ENCODE measurements at places on chromosomes 11 and 22.

GRCh38 chr22:32200752-32201151, 4.1 kb downstream of the RFPL2 start:
- no peak for DNase-seq

- DNase-seq, result no peak
Measured at GRCh38 chr11:47566149-47566698, 825 bp downstream of the PTPMT1 start.

DNA sequence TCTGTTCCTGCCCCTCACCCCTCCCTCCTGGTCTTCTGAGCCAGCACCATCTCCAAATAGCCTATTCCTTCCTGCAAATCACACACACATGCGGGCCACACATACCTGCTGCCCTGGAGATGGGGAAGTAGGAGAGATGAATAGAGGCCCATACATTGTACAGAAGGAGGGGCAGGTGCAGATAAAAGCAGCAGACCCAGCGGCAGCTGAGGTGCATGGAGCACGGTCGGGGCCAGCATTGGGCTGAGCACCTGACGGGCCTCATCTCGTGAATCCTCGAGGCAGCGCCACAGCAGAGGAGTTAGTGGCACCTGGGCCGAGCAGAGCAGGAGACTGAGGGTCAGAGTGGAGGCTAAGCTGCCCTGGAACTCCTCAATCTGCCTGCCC, 941.8 kb downstream of the BRD1 start:
- DNase-seq, result no peak

- no peak for DNase-seq
Measured at GRCh38 chr11:5550440-5551095, 2.2 kb upstream of the OR52H1 start.

- peak; percentile 93 for DNase-seq
Measured at GRCh38 chr11:57568330-57568766, 876 bp upstream of the UBE2L6 start.

DNA sequence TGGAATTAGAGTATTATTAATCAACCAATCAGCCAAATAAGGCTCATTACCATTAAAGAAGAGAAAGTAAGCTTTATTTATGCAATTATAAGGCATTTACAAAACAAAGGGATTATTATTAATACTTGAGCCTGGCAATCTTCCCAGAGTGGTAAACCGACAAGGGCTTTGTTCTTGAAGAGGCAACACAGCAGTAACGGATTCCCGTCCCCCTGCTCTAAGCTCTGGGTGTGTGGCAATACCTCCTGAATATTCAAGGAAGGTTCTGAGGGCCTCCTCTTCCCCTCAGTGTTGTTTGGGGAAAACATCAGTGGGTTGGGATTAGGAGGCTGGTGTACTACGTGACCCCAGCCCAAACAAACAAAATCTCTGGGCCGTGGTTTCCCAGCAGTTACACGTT, 176.5 kb downstream of the TENM4 start:
- DNase-seq, result no peak

- DNase-seq, result no peak
Measured at GRCh38 chr11:103499710-103500340, 390.6 kb downstream of the DYNC2H1 start.

GRCh38 chr11:95360377-95361075, 129.5 kb upstream of the SESN3 start:
- DNase-seq, result no peak

DNA sequence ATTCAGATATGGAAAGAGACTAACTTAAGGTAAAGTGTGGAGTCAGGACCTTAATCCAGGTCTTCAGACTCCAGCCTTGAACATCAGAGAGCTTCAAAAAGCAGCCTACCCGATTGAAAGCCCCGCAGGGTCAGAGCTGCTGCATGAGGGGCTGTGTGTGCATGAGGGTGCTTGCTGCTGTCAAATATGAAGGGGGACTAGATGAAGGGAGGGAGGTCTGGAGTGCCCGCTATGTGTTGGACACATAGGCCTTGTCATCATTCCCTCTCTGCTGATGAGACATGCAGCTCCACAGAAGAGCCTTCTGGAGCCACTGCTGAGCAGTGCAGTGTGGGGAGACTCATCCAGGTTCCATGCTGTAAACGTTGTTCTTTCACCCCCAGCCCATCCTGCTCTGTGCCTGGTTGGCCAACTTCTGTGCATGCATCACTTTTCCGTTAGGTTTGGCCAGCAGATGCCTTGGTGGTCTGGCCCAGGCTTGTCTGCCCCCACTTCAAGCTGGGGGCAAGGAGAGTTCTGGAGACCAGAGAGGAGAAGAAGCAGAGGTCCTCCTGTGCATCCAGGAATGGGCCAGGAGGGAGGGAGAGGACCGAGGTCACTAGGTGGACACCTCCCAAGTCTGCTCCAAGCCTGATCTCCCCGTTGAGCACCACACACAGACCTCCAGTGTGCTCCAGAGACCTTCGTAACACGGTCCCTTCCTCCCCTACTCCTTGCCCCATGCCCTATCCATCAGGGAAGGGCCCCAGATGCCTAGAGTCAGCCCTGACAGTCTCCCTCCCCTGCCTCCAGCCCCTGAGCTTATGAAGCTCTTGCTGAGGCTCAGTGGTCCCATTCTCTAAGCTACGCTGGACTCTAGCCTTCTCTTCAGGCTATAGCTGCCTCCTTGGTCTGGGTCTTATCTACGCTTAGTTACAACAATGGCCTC, 32.0 kb downstream of the LRRC32 start:
- DNase-seq, result no peak

- DNase-seq, result no peak
Measured at GRCh38 chr11:11036848-11037732, 179.2 kb upstream of the ZBED5 start.

- DNase-seq, result no peak
Measured at GRCh38 chr11:74276581-74276980, 34.9 kb downstream of the P4HA3 start.

GRCh38 chr11:86558841-86559240, 113.6 kb downstream of the ME3 start:
- no peak for DNase-seq

GRCh38 chr11:1371836-1372465, 17.8 kb upstream of the BRSK2 start:
- no peak for DNase-seq

DNA sequence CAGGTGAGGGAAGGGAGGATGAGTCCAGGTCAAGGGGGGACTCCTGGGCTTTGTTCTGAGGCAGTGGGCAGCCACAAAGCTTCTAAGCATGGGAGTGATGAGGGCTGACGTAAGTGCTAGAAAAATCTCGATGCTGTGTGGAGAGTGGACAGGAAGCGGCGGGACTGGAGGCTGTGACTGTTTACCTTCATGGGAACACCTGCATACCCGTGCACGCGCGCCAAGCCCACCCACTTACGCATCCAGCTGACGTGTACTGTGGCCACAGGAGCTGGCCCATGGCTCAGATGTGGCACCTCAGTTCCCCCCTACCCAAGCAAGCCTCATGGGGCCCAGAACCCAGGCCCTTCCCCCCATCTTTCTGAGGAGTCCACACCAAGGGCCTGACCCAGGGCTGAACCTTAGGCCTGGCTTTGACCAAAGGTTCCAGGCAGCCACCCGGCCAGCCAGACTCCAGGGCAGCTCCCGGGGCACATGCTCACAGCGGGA, 14.0 kb downstream of the MYRF start:
- DNase-seq, result no peak

GRCh38 chr22:29069463-29069862, 3.4 kb upstream of the KREMEN1 start:
- DNase-seq, result no peak

GRCh38 chr22:40423310-40423688, 52.9 kb downstream of the SGSM3 start:
- DNase-seq, result no peak

DNA sequence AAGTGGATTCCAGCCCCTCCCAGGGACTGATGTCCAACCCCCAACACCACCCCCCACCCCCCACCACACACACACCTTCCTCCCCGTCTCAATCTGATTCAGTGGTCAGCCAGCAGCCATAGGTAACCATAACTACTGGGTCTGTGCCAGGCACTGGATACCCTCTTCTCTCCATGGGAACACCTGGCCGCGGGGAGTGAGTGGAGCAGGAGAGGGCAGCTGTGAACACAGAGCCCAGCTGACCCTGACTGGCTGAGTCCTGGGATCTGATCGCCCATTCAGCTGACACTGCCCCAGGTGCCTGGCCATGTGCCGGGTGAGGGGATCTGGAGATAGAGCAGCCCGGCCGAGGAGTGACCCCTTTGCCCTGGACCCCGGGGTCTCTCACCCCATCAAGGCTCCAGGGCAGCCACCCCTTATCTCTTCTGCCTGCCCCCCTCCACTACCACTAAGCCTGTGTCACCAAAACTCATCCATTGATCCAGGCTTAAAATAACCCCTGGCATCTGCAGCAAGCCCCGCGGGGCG, 2.6 kb upstream of the SHISA8 start:
- DNase-seq, result no peak

DNA sequence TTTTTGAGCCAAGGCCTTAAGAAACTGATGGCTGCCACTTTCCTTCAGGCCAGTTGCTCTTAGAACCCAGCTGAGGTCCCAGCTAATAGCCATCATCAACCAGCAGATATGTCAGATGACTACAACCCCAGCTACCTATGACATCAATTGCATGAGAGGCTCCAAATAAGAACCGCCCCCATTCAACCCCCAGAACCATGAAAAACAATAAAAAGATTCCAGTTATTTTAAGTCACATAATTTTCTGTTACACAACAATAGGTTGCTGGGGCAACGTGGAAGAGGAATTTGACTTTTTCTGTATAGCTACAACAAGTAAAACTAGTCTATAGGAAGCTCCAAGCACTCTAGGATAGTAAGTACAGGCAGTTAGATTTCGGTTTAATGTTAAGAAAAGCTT, 216.3 kb upstream of the MTNR1B start:
- no peak for DNase-seq

- DNase-seq, result peak; percentile 49
Measured at GRCh38 chr11:47724041-47724729, 9.0 kb upstream of the AGBL2 start.

GRCh38 chr11:65641297-65642013, 3.6 kb downstream of the SIPA1 start:
- no peak for DNase-seq

DNA sequence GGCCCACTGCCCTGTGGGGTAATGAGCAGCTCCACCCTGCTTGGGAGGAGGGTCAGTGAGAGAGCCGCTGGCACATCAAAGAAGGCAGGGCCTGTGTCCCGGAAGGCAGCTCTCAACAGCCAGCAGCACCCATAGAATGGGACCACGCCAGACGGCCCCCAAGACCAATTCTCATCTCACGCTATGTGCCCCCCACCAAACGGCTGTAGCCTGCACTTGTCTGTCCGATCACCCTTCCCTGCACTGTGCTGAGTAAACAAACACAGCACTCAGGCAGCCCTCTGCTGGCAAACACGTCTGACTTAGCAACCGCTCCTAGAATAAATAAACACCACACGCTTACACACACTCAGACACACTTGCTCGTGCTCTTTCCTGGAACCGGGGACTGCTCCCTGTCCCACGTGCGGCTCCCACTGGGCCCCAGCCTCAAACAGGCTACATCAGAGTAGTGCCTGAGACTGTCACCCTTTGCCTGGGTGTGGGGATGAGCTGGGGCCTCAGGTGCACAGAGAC, 53.2 kb upstream of the CDON start:
- DNase-seq, result no peak

- DNase-seq, result no peak
Measured at GRCh38 chr22:35638001-35638400, 10.2 kb upstream of the APOL6 start.

- DNase-seq, result no peak
Measured at GRCh38 chr11:65496304-65497140, 2.3 kb upstream of the MALAT1 start.

DNA sequence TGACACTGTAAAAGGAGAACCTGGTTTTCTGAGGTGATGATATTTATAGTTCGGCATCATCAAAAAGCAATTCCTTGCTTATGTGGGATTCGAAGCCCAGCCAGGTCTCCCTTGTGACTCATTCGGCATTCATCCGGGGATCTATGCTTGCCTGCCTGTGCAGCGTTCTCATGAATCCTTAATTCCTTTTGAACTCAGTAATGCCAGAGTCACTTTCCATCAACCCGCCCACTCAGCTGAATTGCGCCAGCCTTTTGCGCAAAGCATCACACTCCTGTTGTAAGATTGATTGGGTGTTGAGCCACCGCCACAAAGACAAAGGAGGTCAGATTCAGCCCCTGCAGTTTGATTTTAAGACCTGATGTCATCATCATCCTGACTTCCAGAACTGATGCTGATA, 128.6 kb downstream of the SLC17A6 start:
- DNase-seq, result no peak

DNA sequence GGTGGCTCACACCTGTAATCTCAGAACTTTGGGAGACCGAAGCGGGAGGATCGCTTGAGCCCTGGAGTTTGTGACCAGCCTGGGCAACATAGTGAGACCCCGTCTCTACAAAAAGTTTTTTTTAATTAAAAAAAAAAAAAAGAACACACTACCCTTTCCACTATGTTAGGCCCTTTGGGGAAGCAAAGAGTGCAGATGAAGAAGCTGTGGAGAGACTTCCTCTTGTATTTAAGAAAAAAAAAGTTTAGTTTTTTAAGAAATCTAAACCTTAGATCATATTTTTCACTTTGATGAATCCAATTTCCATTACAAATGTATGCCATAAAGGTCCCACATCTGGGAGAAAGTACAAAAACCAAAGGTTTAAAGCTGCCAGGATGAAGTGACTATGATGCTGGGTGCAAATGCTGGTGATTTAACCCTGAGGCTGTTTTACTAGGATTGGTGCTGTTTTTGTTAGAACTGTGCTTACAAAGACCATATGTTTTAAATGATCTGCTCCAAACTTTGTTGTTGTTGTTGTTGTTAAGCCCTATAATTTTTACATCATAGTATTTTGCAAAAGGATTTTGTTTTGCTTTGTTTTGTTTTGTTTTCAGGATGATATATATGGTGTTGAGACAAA, 28.9 kb upstream of the ACER3 start:
- no peak for DNase-seq

DNA sequence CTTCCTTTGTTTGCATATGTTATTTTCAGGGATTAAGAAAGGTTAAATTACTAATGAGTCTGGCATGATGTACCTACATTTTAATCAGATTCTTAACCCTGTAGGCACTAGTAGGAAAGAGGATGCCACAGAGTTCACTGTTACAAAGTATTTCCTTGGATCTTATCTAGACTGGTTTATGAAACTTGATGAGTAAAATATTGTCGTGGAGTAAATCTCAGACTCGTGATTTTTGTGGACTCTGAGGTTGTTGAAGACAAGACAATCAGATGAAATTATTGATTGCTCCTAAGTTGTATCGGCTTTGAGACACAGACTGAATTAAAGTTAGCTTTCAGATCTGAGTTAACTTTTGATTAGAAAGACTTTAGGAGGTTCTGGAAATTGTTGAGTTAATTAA, 6.0 kb downstream of the KMT2A start:
- DNase-seq, result no peak

Data from ovary (tissue), 10 donors.